GM19239 (cell line): ENCODE measurements at places on chromosomes 11 and 22.

- DNase-seq: no peak
These were observed 2.8 kb upstream of the JHY start for GRCh38 chr11:122879785-122880184.

DNA sequence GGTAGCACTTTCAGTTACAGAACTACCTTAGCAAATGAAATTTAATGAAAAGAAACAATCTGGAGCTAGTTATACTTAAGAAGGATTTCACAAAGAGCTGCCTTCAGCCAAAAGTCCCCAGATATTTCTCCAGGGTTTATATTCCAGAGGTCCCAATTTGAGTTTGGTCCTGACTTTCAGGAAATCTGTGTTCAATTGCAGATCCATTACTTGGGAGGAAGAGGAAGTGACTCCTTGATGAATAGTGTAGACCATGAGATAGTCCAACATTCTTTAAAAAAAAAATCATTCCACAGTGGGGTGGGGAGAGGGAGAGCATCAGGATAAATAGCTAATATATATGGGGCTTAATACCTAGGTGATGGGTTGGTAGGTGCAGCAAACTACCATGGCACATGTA lies 117.6 kb upstream of the ARHGAP20 start:
- no peak for DNase-seq

- peak; percentile 7 for DNase-seq
These were observed 218.2 kb upstream of the CCDC179 start for GRCh38 chr11:23078289-23078971.

DNA sequence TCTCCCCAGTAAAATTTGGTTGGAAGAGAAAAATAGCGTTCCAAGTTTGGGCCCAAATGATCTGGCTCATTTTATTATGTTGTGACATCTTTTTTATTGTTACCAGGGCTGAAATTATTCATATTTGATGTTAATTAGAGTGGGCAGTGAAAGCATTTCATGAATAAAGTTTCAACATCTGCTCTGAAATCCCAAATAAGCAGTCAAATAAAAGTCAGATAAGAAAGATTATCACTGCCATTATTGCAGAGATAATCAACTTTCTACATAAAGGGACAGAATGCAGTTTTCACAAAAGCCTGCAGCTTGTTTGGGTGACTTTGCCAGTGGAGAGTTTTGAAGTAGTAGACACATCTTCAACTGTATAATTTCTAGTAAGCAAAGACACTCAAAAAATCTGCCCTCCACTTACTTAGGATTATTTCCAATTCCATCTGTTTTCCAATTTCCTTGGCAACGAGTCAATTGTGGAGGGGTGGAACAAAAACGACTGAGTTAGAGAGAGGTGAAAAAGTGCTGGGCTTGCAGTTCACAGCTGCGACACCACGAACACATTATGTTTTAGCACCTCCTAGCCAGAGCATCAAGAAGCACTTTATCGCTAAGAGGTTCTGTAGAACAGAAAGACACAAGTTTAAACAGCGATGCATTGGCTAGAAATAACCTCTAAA lies 9.0 kb downstream of the TECTA start:
- DNase-seq: no peak

- DNase-seq: peak; percentile 40
These were observed 773 bp upstream of the PATL1 start for GRCh38 chr11:59669611-59670009.

DNA sequence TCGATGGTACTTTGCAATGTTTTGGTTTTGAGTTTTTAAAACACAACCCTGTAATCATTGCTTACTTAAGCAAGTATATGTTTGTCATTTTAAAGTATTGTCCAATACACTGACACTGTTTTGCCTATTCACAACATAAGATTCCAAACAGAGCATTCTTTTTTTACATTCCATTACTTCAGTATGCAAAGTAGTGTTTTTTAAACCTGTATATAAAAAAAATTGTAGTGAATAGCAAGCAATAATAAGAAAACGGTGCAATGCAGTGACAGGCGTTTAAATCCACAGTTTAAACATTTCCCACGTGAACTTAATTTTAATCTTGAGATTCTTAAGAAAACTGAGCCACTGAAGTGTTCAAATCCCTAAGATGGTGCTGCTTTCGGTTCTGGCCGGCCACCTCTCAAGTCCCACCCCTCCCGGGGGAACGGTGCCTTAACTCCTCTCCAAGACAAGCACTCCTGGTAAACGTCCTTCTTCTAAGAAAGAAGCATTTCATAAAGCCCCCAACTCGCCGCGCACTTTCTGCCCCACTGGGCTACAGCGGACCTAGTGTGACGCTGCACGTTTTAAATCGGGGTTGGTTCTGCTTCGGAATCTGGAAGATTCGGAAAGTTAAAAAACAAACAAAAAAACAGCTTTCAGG lies 2.9 kb downstream of the PGR start:
- DNase-seq: no peak

DNA sequence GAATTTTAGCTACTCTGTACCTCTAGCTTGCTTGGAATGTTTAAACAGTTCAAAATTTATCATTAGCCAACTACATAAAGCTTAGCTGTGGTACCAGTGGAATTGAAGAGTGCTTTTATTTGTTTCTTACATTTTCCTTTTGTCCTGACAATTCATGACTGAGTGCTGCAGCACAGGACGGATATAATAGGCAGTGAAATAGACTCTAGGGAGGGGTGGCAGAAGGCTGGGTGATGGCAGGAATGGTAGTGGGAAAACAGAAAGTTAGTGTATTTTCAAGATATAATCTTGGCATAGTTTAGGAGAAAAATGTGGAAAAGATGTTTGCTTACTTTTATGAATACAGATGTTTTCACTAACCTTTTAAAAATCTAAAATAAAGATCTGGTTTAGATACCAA lies 31.1 kb upstream of the ARHGAP32 start:
- no peak for DNase-seq

GRCh38 chr11:11528986-11529385 lies 92.8 kb downstream of the GALNT18 start:
- DNase-seq: no peak

DNA sequence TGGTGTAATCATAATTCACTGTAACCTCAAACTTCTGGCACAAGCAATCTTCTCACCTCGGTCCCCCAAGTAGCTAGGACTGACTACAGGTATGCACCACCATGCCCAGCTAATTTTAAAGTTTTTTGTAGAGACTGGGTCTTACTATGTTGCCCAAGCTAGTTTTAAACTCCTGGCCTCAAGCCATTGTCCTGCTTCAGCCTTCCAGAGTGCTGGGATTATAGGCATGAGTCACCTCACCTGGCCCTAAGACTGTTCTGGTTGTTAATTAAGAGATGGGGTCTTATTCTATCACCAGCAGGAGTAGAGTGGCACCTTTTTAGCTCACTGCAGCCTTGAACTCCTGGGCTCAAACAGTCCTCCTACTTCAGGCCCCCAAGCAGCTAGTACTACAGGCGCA lies 52.0 kb upstream of the DEPDC7 start:
- DNase-seq: no peak

GRCh38 chr11:31045335-31045734 lies 324.2 kb downstream of the DCDC1 start:
- no peak for DNase-seq

GRCh38 chr11:128448981-128449713 lies 138.2 kb downstream of the ETS1 start:
- no peak for DNase-seq

DNA sequence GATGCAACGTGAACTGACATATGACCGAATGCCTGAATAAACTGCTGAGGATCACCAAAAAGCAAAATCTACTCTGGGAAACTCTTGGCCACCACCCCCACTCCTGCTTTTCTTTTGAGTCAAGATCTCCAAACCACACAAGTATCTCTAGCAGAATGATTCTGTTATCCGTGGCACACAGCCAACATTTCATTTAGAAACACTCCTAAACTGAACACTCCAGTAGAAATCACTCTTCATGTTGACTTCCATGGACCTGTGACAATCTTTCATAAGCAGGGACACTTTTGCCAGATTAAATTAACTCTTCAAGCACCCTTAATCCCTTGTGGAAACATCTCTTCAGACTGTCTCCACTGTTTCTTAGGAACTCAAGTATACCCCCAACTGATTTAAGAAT lies 44.4 kb downstream of the VSIG10L2 start:
- DNase-seq: no peak

DNA sequence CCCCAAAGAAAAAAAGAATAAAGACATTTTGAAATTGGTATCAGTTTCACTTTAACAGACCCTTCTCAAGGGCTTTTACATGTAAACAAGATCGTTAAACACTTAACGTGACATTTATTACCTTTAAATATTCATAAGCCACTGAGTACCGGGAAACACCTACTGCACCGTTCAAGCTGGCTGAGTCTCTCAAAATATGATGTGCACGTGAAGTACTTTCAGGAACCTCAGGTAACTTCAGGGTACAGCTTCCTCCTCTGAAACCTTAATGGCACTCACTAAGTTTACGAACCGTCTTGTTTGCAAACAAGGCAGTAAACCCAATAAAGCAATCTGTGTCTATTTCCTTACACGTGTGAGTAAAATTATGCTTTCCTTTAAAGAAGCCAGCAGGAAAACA lies 105.5 kb upstream of the TENM4 start:
- DNase-seq: no peak

DNA sequence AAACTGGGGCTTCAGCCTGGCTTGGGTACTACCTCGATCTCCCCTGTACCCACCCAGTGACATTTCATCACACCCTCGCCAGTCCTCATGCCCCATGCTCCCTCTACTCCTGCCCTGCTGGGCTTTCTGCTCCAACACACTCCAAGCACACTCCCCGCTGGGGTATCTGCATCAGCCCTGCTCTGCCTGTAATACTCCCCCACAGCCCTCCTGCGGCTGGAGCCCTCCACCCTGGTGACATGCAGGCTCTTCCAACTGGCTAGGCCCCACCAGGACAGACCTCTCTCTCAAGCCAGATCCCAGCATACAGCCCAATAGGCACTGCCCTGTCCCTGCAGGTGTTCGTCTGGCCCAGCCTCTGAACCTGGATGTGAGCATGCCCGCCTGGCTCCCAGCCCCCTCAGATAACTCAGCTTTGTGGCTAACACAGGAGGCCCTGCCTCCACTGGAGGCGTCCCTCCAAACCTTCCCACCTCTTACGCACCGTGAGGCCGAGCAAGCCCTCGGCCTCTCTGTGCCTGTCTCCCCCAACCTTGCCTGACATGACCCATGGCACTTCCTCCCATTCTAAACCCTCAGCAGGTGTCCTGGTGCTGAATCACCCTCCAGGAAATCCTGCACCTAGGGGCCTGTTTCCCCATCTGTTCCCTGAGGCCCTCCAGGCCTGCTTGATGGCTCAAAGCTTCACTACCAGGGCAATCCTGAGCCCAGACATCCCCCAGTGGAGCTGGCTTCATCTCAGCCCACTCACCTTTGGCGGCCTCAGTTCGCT lies 33.5 kb upstream of the TXNRD2 start:
- no peak for DNase-seq

- no peak for DNase-seq
These were observed 77.9 kb downstream of the KCNQ1 start for GRCh38 chr11:2522631-2523255.

DNA sequence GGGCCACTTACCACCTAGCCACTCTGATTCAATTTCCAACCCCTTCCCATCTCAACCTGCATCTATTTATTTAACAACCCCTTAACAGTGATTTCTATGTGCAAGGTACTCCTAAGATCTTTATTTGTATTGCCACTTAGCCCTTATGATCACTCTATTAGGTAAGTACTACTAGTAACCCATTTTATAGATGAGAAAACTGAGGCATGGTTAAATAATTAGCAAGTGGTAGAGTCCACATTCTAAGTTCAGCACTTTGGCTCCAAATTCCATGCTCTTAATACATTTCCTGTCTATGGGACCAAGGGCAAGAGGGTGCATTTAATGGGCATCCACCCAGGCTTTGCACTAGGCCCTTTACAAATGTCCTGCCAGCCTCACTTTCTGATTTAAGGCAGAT lies 38.1 kb upstream of the CSNK2A3 start:
- no peak for DNase-seq
